ENCODE measurements at places on chromosomes 16 and 17. TPM values are rescaled to one million over a fixed set of nuclear protein-coding genes. Genes with fewer than 3 reads are reported as not detected.

The TM4SF5 gene
- polyA plus RNA-seq = not detected

The ASIC2 gene
- not detected for polyA plus RNA-seq

The RAB11FIP4 gene
- polyA plus RNA-seq = 28.7 TPM

The CHD9NB gene
- not detected for polyA plus RNA-seq

The RNU2-1 gene
- polyA plus RNA-seq = not detected

The NXPH3 gene
- polyA plus RNA-seq = not detected

- no peak for DNase-seq
- H3K27ac ChIP-seq = no peak overlapping the region
- H3K36me3 ChIP-seq = no peaks in the 10 kb centered on the region
- H3K4me3 ChIP-seq = no peak overlapping the region
Measured at GRCh38 chr16:86030116-86030515, 131.2 kb downstream of the IRF8 start.

DNA sequence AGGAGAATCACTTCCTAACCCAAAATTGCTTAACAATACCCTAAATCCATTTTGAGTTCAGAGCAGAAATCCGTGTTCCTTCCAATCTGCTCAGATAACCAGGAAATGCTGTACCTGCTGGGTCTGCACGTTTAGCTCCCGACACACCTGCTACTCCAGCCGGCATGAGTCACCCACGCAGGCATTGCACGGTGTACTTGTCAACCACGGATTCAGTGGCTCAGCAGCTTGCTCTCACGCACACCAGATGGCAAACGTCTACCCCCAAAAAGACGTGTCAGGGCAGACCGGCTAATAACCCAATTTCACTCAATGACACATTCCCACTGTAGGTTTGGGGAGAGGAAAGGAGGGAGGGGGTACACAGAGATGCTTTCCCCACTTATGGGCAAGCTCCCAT lies 468.1 kb downstream of the SOX9 start:
- H3K4me3 ChIP-seq = no peak overlapping the region
- peaks cover 22% of the 10 kb centered on the region for H3K27me3 ChIP-seq
- DNase-seq = no peak
- no peak overlapping the region for H3K27ac ChIP-seq
- no peaks in the 10 kb centered on the region for H3K36me3 ChIP-seq
- H3K4me1 ChIP-seq = peaks cover 9% of the 10 kb centered on the region

GRCh38 chr17:1312261-1312870 lies 32.9 kb downstream of the TRARG1 start:
- no peak for DNase-seq
- H3K27me3 ChIP-seq = no peaks in the 10 kb centered on the region
- H3K4me3 ChIP-seq = no peak overlapping the region
- no peaks in the 10 kb centered on the region for H3K36me3 ChIP-seq

GRCh38 chr16:64910356-64910755 lies 211.5 kb downstream of the CDH11 start:
- no peak overlapping the region for H3K27ac ChIP-seq
- no peak overlapping the region for H3K4me3 ChIP-seq
- no peaks in the 10 kb centered on the region for H3K4me1 ChIP-seq
- no peaks in the 10 kb centered on the region for H3K27me3 ChIP-seq
- no peak for DNase-seq

- peaks cover 65% of the 10 kb centered on the region for H3K36me3 ChIP-seq
- H3K27me3 ChIP-seq = no peaks in the 10 kb centered on the region
- no peak overlapping the region for H3K27ac ChIP-seq
- no peak for DNase-seq
Measured at GRCh38 chr17:47145351-47145750, 43.7 kb downstream of the CDC27 start.

DNA sequence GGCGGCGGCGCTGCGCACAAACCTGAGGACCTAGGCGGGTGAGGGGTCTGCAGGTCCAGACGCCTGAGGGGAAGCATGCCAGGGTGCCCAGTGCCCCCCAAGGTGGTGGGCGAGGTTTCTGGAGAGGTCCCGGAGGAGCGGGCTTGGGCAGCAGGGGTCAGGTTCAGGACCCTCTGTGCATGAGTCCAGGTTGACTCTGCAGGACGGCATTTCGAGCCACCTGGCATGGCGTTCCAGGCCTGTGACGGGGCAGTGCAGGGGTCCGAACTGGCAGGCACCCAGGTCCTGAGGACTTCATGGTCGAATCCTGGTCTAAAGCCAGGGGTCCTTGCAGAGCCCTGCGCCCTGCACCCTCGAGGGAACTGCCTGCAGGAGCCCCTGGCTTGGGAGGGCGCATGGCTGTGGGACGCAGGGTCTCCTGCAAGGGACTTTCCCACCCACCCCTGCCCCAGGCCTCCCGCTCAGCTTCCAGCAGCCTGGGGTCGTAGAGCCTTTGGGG lies 3.5 kb downstream of the SLC16A3 start:
- H3K4me3 ChIP-seq = no peak overlapping the region
- H3K36me3 ChIP-seq = no peaks in the 10 kb centered on the region
- H3K27ac ChIP-seq = no peak overlapping the region

DNA sequence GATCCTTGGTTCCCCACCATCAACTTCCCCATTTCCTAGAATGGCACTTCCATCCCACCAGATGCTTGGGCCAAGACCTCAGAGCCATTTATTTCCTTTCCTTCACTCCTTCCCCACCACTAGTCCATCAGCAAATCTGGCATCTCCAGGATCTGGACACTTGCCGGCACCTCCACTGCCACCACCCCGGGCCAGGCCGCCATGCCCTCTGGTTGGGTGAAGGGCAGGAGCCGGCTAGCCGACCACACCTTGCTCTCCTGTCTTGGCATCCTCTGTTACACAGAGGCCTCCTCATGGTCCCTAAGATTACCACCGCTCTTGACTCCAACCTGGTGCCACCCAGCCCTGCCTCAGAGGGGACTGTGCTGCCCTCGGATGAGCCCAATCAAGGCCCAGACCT lies 104.5 kb downstream of the RMI2 start:
- H3K4me3 ChIP-seq = no peak overlapping the region
- no peaks in the 10 kb centered on the region for H3K4me1 ChIP-seq
- no peaks in the 10 kb centered on the region for H3K36me3 ChIP-seq
- H3K27me3 ChIP-seq = no peaks in the 10 kb centered on the region
- H3K27ac ChIP-seq = no peak overlapping the region
- DNase-seq = no peak

DNA sequence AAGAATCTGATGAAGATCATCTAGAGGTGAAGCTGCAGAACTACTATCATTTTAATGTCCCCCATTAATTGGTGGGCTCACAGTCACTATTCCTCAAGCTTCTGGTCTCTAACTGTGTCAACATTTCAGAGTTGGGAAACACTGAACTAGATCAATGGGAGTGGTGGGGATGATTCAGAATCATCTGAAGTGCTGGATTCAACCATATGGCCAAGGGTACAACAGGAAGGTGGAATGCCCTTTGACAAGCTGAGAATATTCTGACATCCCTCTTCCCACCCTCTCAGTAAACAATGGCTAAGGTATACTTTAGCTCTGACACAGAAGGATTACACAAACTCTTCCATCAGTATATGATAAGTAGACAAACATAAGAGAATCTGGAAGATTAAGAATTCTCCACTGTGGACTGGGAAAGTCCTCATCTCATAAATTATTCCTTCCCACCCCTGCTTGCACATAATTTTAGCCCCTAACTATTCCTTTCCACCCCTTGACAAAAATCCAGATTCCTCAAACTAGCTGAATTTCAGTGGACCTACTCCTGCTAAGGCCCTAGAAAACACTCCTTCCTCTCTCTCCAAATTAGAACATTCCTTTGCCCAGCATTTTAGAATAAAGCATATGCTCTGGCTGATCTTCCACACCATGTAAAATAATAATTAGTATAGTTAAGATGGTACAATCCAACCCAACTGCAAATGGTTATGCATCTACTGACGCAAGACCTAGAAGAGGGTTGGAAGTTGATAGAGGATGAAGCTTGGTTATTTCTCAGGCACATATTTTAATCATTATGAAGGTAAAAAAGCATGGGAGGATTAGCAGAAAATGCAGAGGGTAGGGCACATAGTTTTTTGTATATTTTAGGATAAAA lies 16.3 kb upstream of the RFFL start:
- DNase-seq = no peak
- H3K4me3 ChIP-seq = no peak overlapping the region
- peaks cover 9% of the 10 kb centered on the region for H3K4me1 ChIP-seq
- H3K27ac ChIP-seq = no peak overlapping the region
- H3K27me3 ChIP-seq = no peaks in the 10 kb centered on the region

DNA sequence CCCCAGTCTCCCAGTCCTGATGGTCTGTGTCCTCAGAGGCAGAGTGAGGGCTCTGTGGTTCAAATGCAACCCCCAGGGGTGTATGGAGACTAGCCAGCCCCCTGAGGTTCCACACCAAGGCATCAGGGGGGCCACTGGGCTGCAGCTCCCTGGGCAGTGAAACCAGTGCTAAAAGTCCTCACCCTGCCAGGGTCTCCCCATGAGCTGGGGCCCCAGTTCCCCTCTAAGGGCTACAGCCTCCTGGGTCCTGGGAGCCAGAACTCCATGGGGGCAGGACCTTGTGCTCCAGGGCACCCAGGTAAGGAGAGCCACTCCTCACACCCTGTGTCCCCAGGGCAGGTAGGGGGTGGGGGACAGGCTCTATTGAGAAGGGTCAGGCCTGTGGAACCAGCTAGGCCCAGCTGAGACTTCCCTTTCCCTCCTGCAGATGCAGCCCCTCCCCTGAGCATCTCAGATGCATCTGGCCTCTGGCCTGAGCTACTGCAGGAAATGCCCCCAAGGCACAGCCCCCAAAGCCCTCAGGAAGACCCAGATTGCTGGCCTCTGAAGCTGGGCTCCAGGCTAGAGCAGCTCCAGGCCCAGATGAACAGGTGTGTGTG lies 6.4 kb upstream of the DCAF7 start:
- H3K27ac ChIP-seq = no peak overlapping the region
- H3K4me1 ChIP-seq = peaks cover 1% of the 10 kb centered on the region
- peaks cover 8% of the 10 kb centered on the region for H3K27me3 ChIP-seq
- no peak for DNase-seq

DNA sequence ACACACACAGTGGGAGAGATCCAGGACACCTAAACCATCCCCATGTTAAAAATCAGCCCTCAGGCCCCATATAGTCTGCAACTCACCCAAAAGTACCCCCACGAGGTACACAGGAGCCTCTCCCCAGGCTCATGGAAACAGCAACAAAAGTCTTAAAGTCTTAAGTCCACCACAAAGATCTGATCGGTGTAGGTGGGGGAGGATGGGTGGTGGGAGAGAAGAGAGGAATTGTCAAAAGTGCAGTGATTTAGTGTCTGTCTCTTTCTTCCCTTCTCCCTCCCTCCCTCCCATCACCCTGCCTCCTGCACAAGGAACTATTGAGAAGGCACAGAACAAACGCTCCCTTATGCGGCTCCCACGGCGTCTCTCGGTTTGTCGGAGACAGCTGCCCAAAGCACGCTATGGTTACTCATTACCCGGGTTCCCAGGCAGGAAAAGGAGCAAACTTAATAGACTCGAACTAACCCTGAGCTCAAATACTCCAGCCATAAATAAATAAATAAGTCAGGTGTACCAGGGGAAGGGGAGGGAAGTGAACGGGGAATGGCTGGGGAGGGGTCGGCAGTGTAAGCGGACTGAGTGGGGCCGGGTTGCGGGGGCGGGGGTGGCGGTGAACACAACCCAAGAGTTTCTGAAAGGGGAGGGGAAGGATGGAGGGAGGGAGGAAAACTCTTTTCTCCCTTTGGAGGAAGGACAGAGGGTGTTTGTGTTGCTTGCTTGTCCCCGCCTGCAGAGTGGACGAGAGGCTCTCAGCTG lies 477.4 kb downstream of the SLC39A11 start:
- H3K36me3 ChIP-seq = no peaks in the 10 kb centered on the region
- H3K4me1 ChIP-seq = no peaks in the 10 kb centered on the region
- H3K27me3 ChIP-seq = peaks cover 5% of the 10 kb centered on the region

DNA sequence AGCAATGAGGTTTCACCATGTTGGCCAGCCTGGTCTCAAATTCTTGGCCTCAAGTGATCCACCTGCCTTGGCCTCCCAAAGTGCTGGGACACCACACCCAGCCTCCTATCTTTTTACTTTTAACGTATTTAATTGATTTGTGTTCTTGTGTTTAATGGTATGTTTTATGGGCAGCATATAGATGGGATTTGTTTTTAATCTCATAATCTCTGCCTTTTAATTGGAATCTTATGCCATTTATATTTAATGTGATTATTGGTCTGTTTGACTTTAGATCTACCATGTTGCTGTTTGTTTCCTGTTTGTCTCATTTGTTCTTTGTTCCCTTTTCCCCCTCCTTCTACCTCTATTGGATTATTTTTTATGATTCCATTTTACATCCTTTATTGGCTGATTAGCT lies 12.2 kb downstream of the SLC26A11 start:
- H3K27ac ChIP-seq = no peak overlapping the region
- H3K4me3 ChIP-seq = no peak overlapping the region
- no peaks in the 10 kb centered on the region for H3K4me1 ChIP-seq
- H3K27me3 ChIP-seq = no peaks in the 10 kb centered on the region
- DNase-seq = no peak
- no peaks in the 10 kb centered on the region for H3K36me3 ChIP-seq

DNA sequence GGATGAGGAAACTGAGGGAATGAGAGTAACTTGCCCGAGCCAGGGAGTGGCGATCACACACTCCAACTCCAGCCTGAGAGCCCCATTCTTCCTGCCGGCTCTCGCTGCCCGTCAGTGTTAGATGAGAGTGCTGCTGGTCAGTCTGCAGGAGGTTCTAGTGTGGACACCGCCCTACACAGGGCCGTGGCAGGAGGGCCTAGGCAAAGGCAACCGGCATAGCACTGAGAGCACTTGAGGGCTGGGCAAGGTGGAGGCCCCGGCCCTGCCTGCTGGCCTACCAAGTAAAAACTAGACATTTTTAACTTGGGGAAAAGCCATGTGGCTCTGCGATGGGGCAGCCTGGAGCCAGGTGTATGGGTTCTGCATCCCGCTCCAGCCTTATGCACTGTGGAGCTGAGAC lies 354.8 kb downstream of the SEC14L1 start:
- peaks cover 14% of the 10 kb centered on the region for H3K4me1 ChIP-seq
- peaks cover 6% of the 10 kb centered on the region for H3K36me3 ChIP-seq
- no peak for DNase-seq
- H3K4me3 ChIP-seq = no peak overlapping the region

GRCh38 chr17:72397687-72398086 lies 276.9 kb downstream of the SOX9 start:
- H3K4me1 ChIP-seq = no peaks in the 10 kb centered on the region
- H3K27ac ChIP-seq = no peak overlapping the region
- DNase-seq = no peak
- H3K4me3 ChIP-seq = no peak overlapping the region

- H3K27ac ChIP-seq = no peak overlapping the region
- no peaks in the 10 kb centered on the region for H3K36me3 ChIP-seq
- DNase-seq = no peak
Measured at GRCh38 chr17:1495265-1495989, 2.9 kb upstream of the MYO1C start.

All from B cell (primary cell).